Anterior cingulate cortex (tissue), 58 donors: ENCODE measurements at places on chromosomes 12 and 14.

DNA sequence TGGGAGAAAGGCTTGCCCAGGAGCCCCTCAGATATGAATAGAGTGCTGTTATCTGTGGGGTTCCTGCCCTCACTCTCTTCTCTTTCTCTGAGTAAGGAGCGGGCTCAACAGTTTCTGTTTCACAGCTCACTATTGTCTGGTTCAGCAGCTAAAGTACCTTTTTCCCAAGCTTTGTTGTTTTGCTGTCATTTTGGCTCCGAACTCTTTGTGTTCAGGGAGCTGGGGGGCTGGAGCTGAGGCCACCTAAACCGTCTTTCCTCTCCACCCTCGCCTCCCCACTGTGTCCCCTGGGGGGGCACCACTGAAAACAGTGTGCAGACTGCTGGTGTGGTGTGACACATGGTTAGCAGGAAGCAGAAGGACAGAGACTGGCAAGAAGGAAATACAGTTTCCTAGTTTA, 51.4 kb downstream of the FBXW8 start:
- no peak for DNase-seq

DNA sequence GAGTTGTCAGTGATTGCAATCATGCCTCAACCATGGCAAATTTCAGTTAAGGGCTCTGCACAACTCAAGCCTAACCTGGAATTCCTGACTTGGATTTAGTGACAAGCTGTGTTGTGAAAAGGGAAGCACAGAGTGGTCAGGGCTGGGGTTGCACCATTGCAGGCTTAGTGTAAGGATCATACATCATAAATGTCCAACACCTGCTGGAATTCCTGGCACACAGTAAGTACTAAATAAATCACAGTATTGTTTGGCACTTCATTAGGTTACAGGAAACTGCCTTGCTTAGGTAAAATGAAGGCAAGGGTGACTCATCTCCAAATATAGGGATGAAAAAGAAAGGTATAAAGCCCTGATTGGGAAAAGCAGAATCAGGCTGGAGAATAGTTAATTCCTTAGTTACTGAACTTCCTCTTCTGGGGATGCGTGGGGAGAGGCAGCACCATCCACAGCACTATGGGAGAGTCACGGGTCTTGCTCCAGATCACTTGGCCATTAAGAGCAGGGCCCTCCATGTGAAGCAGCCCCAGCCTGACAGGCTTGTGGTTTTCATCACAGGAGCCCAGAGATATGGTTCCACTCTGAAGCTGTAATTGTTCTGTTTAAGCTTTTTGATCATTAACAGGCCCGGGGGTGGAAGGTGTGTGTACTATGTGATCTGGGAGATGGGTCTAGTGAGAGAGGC, 39.7 kb downstream of the SLC8A3 start:
- DNase-seq: no peak

DNA sequence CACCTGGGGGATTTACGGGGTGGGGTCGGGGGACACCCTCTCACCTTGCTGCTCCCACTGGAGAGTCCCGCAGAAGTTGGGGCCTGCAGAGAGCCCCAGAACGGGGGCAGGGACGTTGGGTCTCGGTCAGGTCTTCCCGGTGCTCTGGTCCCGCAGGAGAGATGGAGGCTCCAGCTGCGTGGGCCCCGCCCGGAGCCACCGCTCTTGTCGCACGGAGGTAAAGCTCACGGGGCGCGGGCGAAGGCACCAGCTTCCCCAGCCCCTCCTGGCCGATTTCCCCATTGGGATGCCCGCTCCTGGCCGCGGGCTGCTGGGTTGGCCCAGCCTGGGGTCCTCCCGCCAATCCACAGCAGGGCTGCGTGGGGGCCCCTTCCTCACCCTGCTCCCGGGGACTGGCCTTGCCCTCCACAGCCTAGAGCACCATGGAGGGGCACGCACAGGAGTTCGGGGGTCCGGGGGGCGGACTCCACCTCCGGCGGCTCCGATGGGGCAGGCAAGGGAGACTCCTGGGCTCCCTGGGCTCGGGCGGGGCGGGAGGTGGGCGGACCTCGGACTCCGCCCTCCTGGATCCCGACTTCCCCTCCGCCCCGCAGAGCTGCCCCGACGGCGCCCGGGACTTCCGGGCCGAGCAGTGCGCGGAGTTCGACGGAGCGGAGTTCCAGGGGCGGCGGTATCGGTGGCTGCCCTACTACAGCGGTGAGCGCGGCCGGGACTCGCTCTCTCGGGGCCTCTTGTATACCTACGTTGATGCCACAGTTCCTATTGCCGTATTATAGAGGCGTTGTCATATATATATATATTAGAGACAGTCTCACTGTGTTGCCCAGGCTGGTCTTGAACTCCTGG, 8.4 kb downstream of the PAPLN start:
- DNase-seq: no peak

GRCh38 chr12:123744836-123745235, 17.3 kb upstream of the DNAH10 start:
- no peak for DNase-seq

GRCh38 chr12:4438834-4439596, 6.6 kb downstream of the FGF6 start:
- DNase-seq: no peak

DNA sequence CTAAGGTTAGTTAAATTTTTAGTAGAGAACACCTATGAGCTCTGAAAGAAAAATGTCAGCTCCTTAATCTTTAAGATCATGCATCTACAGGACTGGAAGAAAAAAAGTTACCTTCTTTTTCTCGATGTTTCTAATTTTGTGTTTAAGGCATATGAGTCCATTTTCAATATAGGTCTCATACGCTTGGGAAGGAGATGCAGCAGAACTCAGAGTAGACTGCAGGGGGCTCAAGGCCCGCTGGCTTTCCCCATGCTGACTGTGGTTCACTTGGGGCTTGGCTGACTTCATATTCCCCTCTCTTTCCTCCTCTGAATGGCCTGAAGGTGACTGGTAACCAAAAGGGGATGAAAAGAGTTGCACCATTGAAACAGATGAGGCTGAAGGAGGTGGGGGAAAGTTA, 1.5 kb downstream of the CAPRIN2 start:
- DNase-seq: no peak

DNA sequence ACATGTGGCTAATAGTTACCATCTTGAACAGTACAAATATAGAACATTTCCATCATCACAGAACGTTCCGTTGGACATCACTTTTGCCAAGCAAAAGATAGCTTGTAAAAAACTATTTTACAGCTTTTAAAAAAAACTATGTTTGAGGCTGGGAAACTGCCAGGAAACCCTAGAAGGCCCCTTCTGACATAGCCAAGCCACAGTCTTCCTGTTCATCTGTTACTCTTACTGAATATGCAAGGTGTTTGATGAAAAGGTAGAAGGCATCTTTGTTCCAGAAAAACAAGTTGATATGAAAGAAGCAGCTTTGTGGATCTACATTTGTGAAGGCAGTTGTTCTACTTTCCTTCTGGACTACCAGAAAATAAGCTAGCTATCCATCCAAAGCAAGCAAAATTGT, 23.6 kb upstream of the WNK1 start:
- DNase-seq: no peak

DNA sequence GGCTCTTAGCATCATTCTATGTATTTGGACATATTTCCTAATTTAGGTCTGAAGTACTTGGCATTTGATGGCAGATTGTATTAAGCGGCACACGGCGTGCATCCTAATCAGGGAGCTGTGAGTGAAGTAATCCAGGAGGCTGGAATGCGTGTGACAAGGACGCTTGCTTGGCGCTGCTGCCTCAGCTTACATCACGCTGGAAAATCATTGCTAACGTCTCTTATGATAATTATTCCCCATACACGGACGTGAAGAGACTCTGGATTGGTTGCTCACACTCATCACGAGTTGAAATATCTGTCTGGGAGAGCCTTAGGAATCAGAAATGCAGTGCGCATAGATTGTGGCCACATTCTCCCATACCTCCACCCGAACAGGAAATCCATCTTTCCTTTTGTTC, 85.3 kb downstream of the FBXW8 start:
- DNase-seq: no peak

GRCh38 chr12:56020423-56021184, at the start of gene IKZF4:
Gene IKZF4 (plus strand): TSS chr12:56021043. CDS start chr12:56021494, 451 bp downstream.
- no peak for DNase-seq

DNA sequence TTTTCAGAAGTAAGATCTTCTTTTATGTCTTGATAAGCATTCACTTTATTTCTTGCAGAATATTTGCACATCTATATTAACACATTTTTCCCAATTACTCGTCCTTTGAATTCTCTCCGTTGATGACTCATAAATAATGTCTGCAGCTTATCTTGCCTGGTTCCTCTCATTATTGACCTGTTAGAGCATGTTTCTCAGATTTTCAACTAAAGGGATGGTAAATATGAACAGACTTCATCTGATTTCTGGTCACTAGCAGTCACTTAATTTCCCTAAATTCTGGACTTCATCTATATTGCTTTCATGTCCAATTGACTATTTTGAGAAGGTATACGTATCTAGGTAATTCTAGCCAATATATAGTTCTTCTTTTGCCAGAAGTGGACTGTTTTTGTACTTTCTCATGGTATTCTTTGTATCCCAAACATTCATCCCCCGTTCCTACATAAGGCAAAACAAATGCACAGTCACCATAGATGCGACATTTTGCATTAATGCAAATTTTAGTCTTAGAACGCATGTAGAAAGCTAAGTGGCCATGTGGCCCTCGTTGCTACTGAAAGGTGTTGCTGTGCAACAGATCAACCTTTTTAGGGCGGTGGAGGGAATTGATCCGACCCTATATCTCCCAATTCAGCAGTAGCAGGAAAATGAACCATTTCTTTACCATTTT, 6.2 kb downstream of the PIK3C2G start:
- DNase-seq: no peak

DNA sequence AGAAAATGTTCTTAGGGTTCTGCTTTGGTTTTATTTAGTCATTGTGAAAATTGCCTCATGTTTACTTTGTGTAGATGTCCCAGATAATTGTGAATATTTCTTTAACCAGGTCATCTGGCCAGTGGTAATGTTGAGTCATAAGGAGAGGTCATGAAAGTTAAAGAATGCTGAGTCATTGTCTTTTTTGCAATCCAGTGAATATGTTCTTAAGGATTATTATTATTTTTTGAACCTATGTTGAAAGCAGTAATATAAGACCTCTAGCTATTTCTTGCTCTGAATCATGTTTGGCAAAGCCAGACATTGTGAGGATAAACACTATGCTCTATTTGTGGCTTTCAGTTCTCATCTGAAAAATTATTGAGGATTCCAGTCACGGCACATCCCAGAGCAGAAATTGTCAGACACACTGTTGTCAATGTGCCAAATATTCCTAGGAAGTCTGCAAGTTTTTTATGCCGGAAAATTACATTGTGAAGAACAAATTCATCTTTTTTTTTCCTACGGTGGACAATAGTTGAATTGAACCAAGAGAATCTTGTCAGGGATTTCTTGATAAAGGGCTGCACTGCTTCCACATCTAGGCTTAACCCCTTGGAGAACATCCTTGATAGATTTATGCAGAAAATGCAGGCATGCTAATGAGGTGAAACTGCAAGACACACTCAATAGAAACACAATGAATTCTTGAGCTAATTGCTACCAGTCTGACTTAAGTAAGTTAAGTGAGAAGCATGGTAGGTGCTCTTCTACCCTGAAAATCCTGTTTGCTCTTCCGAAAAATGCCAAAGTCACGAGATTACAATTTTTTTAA, 369.6 kb downstream of the ATP23 start:
- no peak for DNase-seq

DNA sequence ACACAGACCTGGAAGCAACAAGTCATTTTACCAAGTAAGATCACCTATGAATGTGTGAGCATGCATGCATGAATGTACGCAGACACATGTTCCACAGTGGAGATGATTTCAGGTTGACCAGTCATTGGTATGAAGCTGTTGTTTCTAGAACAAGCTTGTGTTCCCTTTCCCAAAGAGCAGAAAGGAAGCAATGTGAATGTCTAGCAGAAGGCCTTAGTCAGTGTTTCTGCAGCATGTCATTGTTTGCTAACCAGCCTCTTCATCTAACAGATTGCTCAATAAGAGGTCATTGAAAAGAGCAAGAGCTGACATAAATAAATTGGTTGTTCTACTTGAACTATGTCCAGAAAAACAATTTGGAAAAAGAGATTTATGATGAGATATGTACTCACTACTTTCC, 191.4 kb downstream of the PLCZ1 start:
- DNase-seq: no peak

GRCh38 chr14:52131640-52132320, 62.9 kb upstream of the NID2 start:
- peak; percentile 81 for DNase-seq

DNA sequence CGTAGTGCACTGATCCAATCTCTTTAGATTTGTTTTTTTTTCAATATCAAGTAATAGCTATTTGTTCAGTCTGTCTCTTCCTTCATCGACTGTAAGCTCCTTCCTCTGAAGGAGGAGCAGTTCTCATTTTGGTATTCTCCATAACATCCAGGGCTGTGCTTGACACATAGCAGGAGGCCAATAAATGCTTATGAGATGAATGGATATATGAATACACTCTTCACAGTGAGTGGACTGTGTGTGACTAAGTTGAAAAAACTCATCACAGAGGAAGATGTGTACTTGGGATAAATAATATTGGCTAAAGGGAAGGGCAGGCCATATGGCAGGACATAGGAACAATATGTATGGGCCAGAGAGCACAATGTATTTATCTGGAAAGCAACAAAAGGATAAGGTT, 205.3 kb upstream of the PRICKLE1 start:
- DNase-seq: no peak

DNA sequence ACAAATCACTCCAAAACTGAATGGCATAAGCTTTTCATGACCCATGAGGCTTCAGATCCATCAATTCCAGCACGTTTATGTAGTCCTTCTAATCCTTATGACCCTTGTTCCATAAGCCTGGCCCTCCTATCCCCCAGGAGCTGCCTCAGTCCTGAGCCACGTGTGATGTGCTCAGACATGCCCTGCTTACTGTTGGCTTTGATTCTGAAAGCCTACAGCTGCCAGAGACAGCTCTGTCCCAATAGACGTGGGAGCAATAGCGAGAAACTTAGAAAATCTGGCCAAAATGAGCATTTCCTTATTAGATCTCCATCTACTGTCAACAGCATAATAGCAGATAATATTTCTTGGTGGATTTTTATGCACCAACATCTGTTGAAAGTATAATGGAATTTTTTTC, 33.2 kb downstream of the DUSP6 start:
- no peak for DNase-seq

GRCh38 chr12:112116232-112117060, 7.9 kb upstream of the NAA25 start:
- peak; percentile 46 for DNase-seq

DNA sequence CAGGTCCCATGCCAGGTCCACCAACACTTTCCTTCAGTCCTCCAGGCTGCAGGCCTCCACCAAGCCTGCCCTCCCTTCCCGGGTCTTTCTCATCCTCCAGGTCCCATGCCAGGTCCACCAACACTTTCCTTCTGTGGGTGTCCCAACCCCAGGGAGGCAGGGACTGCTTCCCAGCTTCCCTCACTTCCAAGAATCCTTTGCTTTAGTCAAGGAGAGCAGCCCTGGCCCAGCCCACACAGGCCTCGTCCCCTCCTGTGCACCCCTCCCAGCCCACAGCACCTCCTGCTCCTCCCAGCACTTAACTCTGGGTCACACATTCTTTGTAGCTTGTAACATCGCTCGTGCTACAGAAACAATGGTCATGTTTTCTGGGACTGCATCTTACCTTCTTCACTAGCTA, 72.9 kb downstream of the TESC start:
- no peak for DNase-seq
